ENCODE measurements at places on chromosomes 16 and 17.

DNA sequence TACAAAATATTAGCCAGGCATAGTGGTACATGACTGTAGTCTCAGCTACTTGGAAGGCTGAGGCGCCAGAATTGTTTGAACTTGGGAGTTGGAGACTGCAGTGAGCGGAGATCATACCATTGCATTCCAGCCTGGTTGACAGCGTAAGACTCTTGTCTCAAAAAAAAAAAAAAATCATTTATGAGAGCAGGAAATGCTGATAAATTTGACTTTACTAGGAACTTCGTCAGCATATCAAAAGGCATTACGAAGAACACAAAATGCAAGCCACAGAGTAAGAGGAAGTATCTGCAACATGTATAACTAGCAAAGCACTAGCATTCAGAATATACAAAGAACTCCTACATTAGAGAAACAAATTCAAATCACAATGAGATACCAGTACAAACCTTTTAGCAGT lies 279.3 kb downstream of the ZFHX3 start:
- no peak for DNase-seq

GRCh38 chr16:66717112-66717675 lies 20.7 kb upstream of the CMTM4 start:
- peak; percentile 72 for DNase-seq

GRCh38 chr17:45229681-45230409 lies 8.2 kb downstream of the FMNL1 start:
- DNase-seq = no peak

DNA sequence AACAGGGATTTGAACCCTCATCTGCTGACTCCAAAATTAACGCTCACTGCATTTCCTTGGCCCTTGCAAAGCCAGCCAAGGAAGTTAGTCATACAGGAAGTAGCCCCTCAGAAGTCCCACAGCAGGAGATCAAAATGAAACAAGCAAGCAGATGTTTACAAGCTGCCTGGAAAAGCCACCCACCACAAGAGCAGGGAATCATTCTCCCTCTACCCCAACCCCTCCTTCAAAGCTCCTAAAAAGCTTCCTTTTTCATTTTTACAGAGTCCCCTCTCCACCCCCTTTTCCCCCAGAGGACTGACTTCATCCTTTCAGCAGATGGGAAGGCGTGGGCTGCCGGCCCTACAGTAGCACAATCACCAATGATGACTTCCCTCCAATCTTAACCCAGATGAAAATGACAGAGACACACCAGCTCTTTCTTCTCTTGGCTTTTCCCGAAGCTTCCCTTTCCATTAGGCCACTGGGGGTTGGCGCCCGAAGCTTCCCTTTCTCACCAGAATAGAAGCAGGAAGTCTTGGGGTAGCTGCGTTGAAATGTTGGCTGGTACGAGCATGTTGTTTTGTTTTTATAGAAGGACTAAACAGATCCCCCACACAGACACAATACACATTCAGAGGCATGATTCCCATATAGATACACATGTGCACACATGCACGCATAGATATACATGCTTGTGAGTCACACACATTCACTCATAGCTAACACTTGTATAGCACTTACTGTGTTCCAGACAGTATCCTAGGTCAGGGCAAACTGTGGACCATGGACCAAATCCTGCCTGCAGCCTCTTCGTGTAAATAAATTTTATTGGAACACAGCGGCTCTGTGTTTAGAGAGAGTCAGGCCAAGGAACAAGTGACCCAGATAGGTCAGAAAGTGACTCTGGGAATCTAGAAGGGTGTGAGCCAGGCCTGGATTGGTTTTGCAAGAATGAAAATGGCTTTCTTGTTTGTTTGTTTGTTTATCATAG lies 17.4 kb downstream of the ITPRIPL2 start:
- peak; percentile 86 for DNase-seq

DNA sequence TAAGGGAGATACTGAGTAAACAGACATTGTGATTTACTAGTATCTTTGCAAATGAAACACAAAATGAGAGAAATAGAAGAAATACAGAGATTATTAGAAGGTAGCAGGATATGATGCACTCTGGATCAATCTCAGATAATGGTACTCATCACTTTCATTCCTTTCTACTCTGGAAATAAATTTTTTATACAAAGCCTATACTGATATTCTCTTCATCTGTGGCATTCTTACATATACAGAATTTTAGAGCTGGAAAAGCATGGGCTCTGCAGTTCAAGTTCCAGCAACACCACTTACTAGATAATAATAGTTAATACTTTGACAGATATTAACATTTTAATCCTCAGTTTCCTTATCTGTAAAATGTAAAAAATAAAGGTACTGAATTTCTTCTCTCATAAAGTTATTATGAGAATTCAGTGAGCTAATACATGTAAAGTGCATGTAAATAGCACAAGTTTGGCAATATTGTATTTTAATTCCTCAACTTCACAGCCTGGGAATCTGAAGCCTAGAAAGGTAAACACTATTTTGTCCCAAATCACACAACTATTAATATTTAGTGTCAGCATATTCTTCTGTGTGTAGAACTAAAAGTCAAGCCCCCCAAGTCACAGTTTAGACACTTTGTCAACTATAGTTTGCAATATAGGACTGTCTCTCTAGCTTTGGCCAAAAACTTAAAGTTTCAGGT lies 6.5 kb downstream of the RNF43 start:
- no peak for DNase-seq

Measured in EH (cell line).